Cardiac muscle cell (in vitro differentiated cells and primary cell): ENCODE measurements at places on chromosomes 1 and 21. TPM values are rescaled to one million over a fixed set of nuclear protein-coding genes. Genes with fewer than 3 reads are reported as not detected.

DNA sequence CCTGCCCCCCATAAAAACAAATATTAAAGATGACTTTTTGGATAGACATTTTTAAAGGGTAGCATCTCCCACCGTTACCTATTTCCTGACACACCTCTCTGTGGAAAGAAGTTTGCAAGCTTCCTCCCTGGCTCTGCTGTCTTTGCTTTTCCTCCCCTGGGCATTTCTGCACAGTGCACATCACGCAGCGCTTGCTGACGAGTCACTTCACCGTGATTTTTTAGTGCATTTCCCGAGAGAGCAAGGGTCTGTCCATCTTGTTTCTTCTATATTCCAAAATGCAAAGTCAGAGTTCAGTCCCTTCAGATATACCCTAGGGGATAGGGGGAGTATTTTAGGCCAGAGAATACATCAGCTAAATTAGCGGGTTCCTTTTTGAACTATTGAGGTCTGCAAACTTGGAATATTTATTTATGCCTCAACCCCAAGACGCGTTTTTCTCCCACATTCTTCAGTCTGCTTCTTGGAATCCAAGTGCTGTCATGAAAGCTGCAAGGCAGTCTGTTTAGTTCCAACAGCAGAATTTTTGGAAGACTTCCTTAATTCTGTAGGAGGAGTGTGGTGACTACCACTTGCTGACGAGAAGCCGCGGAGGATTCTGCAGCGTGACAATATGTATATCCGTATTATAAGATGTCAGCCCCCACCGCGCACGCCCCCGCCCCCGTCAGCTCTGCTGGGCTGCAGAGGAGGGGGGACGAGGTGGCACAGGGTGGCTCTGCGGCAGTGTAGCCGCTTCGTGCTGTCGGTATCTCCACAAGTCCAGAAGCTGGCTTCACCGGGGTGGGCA lies 22.4 kb downstream of the SMYD2 start:
- peak; percentile 44 for DNase-seq

DNA sequence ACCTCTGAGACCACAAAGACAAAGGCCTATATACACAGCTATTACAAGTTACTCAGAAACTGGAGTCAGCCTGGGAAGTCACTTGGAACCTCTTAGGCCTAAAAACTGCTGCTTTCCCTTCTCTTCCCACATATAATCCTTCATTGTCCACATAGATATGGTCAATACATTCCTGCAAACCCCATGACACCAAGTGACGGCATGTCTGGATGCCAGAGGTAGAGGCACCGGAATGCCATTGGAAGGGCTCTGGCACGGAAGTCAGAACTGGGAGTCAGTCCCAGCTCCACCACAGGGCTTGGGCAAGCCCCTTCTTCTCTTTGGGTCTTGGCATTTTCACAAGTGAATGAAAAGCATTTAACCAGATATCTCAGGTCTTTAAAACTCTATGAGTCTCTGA lies 204.7 kb downstream of the MATN1 start:
- no peak for DNase-seq

GRCh38 chr1:24639881-24640280 lies 3.2 kb upstream of the SRRM1 start:
- no peak for DNase-seq

GRCh38 chr1:17061892-17062291 lies 8.1 kb upstream of the SDHB start:
- no peak for DNase-seq

DNA sequence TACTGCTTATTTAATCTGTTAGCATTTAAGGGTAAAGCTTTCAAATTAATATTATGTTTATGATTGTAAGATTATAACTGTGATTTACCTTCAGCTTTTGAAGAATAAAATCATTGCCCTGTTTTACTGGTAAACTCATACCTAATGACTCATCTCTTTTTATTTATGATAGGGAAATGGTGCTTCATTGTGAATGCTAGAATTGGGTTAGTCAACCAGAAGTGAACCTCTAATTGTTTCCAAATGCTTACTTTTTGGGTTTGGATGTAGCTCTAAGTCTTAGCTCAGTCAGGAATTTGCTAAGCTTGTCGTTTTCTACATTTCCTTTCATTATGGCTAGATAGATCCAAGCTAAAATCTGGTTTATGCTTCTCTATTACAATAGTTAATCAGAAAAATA lies 59.4 kb downstream of the SLC30A7 start:
- peak; percentile 60 for DNase-seq

GRCh38 chr1:243528459-243529121 lies 272.7 kb downstream of the SDCCAG8 start:
- DNase-seq: no peak

GRCh38 chr1:206657751-206658150 lies 22.4 kb downstream of the DYRK3 start:
- no peak for DNase-seq

GRCh38 chr1:202018468-202019234 lies 8.3 kb downstream of the ELF3 start:
- no peak for DNase-seq

DNA sequence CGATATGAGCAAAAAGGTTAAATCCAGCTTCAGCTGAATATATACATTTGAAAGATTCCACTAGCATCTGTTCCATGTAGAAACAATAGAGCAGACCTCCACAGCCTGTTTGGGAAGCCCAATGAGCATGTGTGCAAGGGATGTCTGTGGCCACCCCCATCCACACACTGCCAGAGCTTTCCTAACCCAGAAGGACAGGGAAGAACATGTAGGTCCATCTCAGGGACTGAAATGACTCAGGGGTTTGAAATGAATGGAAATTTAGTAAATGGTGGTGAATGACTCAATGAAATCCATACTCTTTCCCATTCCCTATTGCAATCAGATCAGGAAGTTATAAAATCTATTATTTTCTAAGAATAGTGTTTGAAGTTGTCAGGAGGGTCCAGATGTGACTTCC lies 397.2 kb downstream of the DUSP10 start:
- DNase-seq: no peak

DNA sequence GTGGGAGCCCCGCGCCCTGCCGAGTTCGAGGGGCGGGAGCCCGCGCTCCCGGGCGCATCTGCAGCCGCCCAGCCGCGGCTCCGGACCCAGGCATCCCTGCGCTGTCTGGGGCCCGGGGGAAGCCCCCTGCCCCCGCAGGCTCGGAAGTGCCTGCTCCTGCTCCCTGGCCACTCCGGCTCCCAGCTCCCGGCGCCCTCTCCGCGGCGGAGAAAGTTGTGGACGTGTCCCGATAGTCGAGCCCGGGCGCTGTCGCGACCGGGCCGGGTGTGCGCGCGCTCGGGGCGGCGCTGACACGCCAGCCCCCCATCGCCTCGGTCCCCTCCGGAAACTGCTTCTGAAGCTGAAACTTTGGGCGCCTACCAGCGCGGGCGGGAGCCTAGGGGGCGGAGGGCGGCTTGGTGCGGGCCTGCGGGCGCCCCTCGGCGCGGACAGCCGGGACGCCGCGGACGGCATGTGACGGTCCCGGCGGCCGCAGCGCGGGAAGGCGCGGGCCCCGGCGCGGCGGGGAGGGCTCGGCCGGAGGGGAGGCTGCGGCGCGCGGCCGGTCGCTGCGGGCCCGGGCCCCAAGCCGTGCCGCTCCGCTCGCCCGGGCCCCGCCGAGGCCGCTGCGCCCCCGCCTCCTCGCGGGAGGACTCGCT lies 515 bp downstream of the MAN1C1 start:
- peak; percentile 39 for DNase-seq

GRCh38 chr1:47434051-47434842 lies 3.6 kb upstream of the FOXD2 start:
- DNase-seq: peak; percentile 77

DNA sequence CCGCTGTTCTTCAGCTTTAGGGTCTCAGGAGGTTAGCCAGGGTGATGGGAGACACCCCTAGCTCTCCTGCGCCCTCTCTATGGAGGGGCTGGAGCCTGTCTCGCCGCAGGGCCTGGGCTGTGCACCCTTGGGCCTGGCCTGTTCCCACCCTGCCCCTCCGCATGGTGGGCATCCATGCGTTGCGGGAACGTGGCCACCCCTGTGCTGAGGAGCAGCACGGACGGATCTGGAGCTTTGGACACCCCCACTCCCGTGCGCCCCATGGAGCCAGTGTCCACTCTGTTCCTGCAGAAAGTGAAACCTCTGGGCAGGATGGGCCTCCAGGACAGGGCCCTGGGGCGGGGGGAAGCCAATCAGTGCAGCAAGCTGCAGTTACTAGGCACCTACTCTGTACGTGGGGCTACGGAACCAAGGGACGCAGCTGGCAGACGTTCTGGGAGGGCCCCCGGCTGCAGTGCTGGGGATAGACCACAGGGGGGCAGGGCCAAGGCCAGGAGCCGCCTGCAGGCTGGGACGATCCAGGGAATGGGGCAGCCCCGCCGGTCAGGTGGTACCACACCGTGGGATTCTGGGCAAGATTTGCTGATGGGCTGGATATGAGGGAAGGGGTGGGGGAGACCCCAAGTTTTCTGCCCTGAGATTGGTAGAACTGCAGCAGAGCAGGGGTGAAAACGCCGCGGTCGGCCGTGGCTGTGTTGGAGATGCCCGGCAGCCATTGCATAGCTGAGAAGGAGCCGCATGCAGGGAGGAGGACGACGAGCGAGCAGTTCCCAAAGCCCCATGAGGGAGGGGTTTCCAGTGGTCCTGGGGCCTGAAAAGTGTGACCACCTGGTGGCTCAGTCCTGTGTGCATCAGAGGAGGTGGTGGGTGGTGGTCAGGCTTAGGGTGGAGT lies 43.3 kb downstream of the TP73 start:
- peak; percentile 45 for DNase-seq

DNA sequence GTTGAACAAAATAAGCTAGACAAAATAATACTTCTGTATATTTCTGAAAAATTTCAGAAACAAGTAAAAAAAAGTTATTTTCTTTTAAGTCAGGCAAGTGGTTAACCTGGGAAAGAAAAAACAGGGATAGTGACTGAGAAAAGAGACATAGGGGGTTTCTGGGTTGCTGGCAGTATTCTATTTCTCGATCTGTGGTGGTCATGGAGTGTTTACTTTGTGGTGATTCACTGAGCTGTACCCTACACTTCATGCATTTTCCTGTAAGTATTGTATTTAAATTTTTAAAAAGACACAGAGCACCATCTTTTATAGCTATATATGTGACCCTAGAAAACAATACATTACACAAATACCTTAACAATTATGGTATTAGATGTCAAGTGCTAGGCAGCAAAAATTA lies 58.2 kb downstream of the ZNF644 start:
- DNase-seq: no peak

DNA sequence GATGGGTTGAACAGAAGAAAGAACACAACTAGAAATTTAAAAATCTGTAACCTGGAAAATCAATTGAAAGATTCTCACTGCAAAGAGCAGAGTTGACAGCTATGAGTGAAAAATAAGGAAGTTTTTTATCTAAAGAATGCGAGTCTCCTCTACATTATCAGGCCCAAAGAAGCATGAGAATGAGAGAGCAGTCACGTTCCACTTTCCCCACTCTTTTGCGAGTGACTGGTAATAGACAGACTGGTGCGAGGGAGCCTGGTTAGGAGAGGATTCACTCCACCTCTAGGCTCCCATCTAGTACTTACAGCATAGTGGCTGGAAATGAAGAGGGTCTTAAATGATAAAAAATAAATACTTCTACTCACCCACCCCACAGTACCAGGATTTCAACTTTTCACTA lies 52.0 kb downstream of the PRDX6 start:
- DNase-seq: peak; percentile 35

- DNase-seq: no peak
Measured at GRCh38 chr1:48784301-48784700, 7.6 kb upstream of the BEND5 start.

DNA sequence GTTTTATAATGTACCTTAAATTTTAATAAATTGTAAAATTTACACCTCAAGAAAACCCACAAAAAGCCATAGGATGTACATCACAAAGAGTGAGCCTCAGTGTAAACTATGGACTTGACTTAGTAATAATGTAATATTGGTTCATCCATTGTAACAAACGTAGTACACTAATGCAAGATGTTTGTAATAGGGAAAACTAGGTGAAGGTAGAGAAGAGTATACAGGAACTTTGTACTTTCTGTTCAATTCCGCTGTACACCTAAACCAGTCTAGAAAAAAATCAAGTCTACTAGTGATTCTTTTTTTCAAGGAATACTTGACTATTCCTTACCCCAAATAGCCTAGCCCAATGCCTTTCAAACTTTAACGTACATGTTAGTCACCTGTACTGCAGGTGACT lies 222.3 kb upstream of the FGGY start:
- DNase-seq: no peak

- no peak for DNase-seq
Measured at GRCh38 chr1:91527266-91527765, 26.7 kb downstream of the CDC7 start.

DNA sequence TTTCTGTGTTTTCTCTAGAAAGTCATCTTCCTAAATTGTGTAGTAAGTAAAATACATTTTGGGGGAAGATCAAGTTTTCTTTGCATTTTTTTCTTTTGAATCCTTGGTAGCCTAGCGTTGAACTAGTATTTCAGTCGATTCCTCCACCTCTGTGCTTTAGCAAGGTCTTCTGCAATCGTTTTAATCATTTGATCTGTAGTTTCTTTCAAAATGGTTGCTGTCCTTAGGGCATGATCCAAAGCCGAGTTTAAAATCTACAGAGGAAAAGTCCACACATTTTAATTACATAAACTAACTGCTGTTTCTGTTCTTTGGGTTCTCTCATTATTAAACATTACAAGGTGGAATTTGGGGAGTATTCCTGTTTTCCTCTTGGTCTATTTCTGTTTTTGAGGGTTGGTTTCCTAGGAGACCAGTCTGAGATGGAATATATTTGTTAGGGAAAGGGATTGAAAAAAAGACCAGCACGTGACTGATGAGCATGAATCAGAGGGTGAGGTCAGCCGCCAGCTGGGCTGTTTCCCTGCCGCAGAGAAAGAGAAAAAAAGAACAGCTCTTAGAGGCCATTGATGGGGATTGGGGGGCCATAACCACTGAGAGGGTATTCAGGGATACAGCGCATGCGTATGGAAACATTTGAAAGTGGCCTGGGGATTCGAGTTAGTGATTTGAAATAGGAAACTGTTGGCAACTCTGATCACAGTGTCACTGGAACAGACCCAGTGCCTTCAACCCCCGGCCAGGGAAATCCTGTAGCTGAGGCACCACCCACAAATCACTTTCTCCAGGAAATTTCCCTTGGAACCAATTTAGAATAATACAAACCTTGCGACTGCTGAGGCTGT lies 40.6 kb downstream of the AKNAD1 start:
- DNase-seq: peak; percentile 94

DNA sequence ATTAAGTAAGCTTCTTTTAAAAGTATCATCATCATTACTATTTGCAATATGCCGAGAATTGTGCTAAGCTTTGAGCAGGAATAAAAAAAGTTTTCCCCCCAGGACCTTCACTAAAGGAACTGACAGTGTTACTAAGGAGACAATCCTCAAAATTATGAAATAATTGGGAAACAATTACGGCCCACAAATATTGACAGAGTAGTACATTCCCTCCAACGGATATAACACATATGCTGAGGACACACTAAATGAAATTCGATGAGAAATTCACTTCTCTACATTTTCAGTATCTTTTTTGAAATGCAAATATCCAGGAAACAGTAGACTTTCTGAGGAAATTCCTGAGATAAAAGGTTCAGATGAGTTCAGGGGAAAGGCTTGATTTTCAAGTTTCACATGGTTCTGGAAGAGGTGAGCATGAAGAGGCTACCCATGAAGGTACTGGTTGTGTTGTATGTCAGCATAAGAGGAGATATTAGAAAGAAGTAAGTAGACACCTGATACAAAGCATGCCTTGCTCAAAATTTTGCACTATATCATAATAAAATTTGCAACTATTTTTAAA lies 171.2 kb upstream of the NR5A2 start:
- DNase-seq: no peak

The SYTL1 gene
- total RNA-seq: 14.7 and 23.5 TPM in 2 replicates

The UTS2 gene
- total RNA-seq: not detected in 2 replicates

The AJAP1 gene
- total RNA-seq: 0.14 TPM in 1 of 2 replicates, not detected in the other

The CASQ2 gene
- total RNA-seq: 0.51 and 2.0 TPM in 2 replicates

The CD1D gene
- 4.6 and 5.4 TPM in 2 replicates for total RNA-seq

The C1orf115 gene
- total RNA-seq: 5.3 and 7.5 TPM in 2 replicates

The S100A8 gene
- total RNA-seq: 1.9 TPM in 1 of 2 replicates, not detected in the other

The TMEM35B gene
- total RNA-seq: 6.8 and 14.5 TPM in 2 replicates

The PSEN2 gene
- 34.8 and 41.3 TPM in 2 replicates for total RNA-seq
